ENCODE measurements at places on chromosomes 12 and 14.
A peak's percentile ranks its signal among the peaks of the same experiment; 100 is the strongest.

DNA sequence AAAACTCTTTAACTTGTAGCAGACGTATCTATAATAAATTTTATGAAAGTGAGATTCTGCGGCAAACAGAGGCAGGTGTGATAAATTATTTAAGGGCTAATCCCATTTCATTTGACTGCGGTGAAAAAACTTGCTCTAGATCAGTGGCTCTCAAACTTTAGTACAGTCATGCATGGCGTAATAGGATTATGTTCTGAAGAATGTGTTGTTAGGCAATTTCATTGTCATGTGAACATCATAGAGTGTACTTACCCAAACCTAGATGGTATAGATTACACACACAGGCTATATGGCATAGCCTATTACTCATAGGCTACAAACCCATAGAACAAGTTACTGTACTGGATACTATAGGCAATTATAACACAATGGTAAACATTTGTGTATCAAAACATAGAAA lies 83.7 kb downstream of the HEATR5A start:
- DNase-seq: no peak

- DNase-seq: no peak
These were observed 20.2 kb downstream of the RERG start for GRCh38 chr12:15201056-15201455.

GRCh38 chr12:21992823-21993222 lies 51.6 kb upstream of the ABCC9 start:
- no peak for DNase-seq

- DNase-seq: peak; percentile 12
These were observed 60.2 kb upstream of the ATP2B1 start for GRCh38 chr12:89768586-89769482.

GRCh38 chr14:91545946-91546716 lies 36.0 kb upstream of the PPP4R3A start:
- DNase-seq: no peak

- no peak for DNase-seq
These were observed 327.2 kb downstream of the BTG1 start for GRCh38 chr12:91818227-91819131.

- no peak for DNase-seq
These were observed 117.2 kb upstream of the BCL2L14 start for GRCh38 chr12:11953523-11953922.

GRCh38 chr14:97866195-97866594 lies 1069.0 kb downstream of the VRK1 start:
- no peak for DNase-seq

DNA sequence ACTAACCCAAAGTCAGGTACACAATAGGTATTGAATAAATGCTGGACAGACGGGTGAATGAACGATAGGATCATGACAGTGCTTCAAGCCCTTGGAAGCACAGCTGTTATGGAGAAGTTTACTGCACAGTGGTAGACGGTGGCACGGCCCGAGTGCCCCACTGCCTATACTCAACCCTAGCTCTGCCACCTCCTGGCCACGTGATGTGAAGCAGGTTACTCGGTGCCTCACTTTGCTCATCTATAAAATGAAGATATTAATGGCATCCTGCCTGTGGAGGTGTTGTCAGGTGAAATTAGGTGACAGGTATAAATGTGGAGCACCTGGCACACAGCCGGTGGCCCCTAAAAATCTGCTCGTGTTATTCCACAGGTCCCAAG lies 5.8 kb downstream of the ASB2 start:
- DNase-seq: peak; percentile 73

- no peak for DNase-seq
These were observed 208.2 kb upstream of the TMTC1 start for GRCh38 chr12:29991924-29992323.

DNA sequence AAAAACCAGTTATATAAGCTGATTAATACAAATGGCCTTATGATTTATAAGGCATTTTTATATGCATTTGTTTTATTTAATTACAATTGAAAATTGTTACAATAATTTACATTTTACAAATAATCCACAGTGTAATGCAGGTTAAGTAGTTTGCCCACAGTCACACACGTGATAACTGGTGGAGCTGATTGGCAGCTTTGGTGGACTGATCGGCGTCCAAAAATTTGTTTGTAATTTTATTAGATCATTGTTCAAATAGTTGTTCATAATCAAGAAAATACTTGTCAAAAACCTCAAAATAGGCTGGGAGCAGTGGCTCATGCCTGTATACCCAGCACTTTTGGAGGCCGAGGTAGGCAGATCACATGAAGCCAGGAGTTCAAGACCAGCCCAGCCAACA lies 59.7 kb downstream of the AEBP2 start:
- no peak for DNase-seq

DNA sequence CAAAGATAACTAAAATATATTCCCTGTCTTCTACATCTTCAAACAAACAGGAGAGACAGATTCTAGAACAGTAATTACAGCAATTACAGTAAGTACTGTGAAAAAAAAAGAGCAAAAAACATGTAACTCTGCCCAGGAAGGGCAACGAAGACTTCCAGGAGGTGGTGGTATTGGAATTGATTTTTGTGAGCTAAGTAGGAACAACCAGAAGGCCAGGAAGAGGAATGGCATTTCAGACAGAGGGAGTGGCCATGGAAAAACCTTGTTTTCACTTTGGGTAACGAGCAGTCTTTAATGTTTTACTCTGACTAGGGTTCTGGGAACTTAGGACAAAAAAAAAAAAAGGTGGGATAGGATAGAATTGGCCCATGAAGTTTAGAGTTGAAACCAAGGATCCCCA lies 196.3 kb upstream of the PLEKHG7 start:
- DNase-seq: no peak

DNA sequence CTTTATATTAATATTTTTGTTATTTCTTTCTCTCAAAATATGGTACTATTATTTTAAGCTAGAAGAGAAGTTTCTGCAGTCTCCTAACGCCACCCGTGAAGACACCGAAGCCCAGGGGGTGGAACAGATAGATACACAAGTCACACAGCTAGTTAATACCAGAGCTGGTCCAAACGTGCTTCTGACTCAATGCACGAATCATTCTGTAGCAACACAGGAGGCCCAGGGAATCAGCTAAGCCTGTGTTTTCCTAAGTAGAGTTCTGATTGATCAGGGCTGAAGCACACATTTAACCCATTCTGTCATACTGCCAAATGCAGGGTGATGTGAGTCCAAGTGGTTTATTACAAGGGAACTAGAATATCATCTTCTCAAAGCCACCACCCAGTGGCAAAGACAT lies 116.9 kb upstream of the PWP1 start:
- DNase-seq: no peak

DNA sequence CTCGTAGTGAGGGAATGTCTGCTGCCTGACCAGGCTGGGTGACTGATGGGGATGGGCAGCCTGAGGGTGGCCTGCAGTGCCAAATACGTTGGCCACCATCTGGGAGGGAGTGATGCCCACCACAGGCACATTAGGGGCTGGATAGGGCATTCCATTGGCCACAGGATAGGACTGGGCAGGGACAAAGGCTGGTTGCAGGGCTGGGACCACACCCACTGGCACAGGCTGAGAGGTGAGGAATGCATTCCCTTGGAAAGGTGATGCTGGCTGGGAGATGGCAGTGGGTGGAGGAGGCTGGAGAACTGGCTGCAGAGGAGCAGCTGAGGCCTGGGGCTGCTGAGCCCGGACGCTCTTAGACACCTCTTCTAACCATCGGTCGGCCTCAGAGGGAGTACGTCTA lies 39.5 kb downstream of the PAPLN start:
- no peak for DNase-seq

DNA sequence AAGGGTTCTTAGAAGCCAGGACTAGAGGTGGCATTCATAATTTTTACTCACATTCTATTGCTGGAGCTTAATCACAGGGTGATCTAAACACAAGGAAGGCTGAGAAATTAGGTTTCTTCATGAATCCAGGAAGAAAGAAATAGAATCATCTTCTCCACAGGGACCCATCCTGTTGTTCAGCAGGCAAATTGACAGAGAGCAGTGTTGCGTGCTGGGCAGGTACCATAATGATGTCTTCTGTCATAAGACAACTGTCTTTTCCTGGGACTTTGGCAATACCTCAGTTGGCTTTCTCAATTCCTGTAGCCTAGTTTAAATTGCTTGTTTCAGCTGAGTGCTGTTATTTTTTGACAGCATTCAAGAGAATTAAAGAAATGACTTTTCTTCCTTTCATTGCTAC lies 468.0 kb upstream of the SYT1 start:
- DNase-seq: no peak

GRCh38 chr12:55932551-55932910 lies 1.6 kb downstream of the DGKA start:
- peak; percentile 67 for DNase-seq

DNA sequence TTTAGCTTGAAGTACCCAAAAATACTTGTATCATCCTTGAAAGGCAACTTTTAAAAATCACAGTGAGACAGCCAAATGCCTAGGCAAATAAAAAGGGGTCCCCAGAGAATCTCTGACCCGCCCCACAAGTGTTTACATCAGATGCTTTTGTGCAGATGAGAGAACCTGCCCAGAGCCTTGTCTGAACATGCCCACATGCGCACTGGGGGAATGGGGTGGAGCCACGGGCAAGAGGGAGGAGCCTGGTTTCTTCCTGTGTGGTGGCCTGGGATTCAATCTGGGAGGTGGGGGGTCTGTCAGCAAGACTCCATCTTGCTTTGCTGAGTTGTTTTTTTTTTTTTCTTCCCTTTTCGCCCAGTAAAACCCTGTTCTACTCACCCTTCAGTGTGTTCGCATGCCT lies 381.7 kb upstream of the CCDC196 start:
- DNase-seq: no peak

GRCh38 chr12:24379861-24380521 lies 430.5 kb upstream of the SOX5 start:
- no peak for DNase-seq

DNA sequence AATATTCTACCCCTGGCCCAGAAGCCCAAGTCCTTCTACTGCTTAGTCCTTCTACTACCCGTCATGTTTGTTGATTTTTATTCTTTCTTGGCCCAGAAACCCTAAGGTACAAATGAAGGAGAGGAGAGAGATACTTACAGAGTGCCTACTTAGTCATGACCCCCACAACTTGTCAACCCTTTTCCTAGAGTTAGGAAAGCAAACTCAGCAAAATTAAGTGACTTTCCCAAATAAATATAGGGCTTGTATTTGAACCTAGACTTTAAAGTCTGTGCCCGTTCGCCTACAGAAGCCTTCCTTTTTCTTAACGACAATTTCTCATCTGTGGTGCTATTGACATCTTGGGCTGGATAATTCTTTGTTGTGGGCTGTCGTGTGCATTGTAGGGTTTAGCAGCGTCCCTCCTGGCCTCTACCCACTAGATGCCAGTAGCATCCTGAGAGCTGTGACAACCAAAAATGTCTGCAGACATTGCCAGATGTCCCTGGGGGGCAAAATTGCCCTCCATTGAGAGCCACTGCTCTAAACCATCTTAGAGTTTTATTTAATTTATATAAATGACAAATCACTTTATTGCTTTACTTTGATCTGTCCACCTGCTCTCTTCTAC lies 82.3 kb downstream of the FIGNL2 start:
- DNase-seq: no peak

DNA sequence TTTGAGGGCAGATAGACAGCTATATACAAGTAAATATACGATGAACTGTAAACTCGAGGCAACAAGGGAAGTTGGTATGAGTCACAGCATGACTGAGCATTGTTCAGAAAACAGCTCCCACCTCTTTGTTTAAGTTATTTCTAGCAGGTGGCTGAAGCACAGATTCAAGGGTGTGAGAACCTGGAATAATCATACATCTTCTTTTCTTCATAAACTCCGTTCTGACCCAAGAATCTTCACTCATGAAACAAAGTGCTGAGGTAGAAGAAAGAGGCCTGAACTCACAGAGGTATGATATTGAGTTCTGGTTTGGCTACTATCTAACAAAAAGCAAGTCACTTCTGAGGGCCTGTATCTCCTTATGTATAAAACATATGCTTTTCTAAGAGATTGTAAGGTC lies 364.1 kb upstream of the KITLG start:
- no peak for DNase-seq

- DNase-seq: no peak
These were observed 98.3 kb downstream of the SPTSSA start for GRCh38 chr14:34363733-34364134.

- DNase-seq: no peak
These were observed 155.4 kb downstream of the DIO2 start for GRCh38 chr14:80055667-80056496.

DNA sequence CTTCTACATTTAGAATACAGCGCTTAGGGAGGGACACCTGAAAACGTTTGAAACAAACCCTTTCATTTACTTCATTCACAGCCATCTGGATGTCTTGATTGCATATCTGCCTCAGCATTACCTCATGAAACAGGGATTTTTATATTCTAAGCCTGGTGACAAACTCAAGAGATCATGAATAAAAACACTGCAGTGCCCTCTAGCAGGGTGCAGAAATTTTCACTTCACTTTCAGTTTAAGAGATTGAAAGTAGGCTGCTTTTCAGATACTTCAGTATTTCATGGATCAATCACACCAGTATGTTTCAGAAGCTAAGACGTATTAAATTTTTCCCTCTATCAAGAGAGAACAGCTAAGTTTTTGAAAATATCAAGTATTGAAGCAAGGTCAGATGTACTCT lies 467.8 kb downstream of the MDGA2 start:
- DNase-seq: no peak

DNA sequence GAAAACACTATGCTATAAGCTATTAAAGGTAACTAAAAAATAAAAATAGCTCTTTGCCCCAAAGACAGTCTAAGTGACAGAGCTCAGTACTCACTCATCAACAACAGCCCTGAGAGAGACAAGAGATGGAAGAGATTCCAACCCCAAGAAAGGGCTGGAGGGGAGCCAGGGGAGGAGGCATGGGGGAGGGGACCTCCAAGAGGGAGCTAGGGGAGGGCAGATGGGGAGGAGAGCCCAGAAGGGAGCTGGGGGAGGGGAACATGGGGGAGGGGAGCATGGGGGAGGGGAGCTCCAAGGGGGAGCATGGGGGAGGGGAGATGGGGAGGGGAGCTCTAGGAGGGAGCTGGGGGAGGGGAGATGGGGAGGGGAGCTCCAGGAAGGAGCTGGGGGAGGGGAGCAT lies 7.7 kb downstream of the SSH1 start:
- DNase-seq: no peak

DNA sequence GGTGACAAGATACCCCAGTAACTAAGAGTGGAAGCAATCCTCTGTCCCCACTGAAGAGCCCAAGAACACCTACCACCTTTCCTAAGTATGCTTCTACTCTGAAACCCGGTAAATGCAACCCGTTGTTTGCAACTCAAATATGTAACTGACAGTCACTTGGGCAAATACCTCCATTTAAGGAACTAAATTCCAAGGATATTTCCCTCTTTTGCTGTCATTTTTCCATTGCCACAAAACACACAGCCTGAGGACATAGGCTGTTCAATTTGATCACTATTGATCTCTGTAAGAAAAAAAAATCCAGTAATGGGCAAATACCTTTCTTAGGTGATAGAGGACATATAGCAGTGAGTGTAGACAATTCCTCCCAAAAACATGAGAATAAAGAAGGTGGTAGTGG lies 6.6 kb upstream of the PHLDA1 start:
- DNase-seq: no peak

- DNase-seq: no peak
These were observed 51.8 kb upstream of the PRICKLE1 start for GRCh38 chr12:42641221-42641885.

DNA sequence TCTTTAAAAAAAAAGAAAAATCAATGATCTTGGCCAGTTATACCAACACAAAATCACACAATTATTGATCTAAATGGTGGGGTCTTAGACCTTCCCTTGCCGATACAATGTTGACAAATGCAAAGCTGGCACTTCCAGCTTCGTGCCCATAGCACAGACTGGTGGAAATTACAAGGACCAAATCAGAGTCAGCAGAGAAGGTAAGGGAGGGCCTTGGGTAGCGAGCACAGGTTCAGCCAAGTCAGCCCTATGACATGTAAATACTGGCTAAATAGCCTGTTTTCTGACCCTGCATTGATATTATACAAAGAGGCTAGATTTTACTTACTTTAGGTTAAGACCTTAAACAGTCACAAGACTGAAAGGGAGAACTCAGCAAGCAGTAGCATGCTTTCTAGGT lies 30.3 kb upstream of the WDR89 start:
- DNase-seq: no peak

Measured in CD4-positive, alpha-beta T cell treated with Interleukin-6 at 100 ng/mL for 8 hours (primary cell).